Neural crest cell (in vitro differentiated cells): ENCODE measurements at places on chromosomes 2 and 18. TPM values are rescaled to one million over a fixed set of nuclear protein-coding genes. Genes with fewer than 3 reads are reported as not detected.

GRCh38 chr2:43430489-43430888, 165.3 kb downstream of the THADA start:
- H3K27me3 ChIP-seq: no peaks in the 10 kb centered on the region
- no peak overlapping the region for H3K27ac ChIP-seq
- no peak for DNase-seq

GRCh38 chr2:227884511-227884947, 13.1 kb downstream of the DAW1 start:
- H3K27ac ChIP-seq: no peak overlapping the region
- H3K27me3 ChIP-seq: no peaks in the 10 kb centered on the region
- H3K4me3 ChIP-seq: no peak overlapping the region
- peaks cover 5% of the 10 kb centered on the region for H3K4me1 ChIP-seq
- DNase-seq: peak; percentile 75
- no peaks in the 10 kb centered on the region for H3K36me3 ChIP-seq

GRCh38 chr2:64323197-64323596, 130.8 kb upstream of the LGALSL start:
- no peak for DNase-seq
- no peaks in the 10 kb centered on the region for H3K27me3 ChIP-seq
- H3K4me3 ChIP-seq: no peak overlapping the region
- peaks cover 9% of the 10 kb centered on the region for H3K4me1 ChIP-seq
- H3K27ac ChIP-seq: no peak overlapping the region

DNA sequence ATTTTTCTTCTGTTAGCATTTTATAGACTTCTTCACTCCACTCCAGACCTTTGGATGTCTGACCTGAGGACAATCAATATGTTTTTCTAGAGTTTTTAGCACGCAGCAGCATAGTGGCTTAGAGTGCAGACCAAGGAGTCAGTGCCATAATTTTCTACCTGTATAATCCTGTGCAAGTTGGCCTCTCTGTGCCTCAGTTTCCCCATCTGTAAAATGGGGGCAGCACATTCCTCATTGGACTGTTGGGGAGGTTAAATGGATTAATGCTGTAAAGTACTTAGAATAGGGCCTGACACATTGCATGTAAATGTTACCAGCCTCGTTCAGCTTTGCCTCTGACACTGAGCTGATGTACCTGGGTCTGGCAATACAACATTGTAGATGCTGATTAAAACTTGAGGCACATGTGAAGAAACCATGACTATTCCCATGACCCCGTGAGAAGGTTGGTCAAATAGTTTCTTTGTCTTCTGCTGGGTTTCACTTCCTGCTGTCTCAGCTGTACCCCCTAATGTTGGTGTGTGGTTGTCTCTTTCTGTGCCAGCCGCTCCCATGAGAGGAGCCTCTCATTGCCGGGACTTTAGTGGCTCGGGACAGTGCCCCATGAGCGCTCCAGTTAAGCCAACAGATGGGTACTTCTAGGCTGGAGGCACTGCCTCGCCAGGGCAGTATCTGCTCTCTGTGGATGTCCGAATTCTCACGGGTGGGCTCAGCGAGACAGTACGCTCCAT, 125.3 kb downstream of the SH3RF3 start:
- H3K36me3 ChIP-seq: no peaks in the 10 kb centered on the region
- H3K27ac ChIP-seq: no peak overlapping the region
- DNase-seq: no peak
- no peak overlapping the region for H3K4me3 ChIP-seq
- no peaks in the 10 kb centered on the region for H3K27me3 ChIP-seq
- no peaks in the 10 kb centered on the region for H3K4me1 ChIP-seq

- peaks cover 39% of the 10 kb centered on the region for H3K4me1 ChIP-seq
- H3K27me3 ChIP-seq: no peaks in the 10 kb centered on the region
- H3K36me3 ChIP-seq: peaks cover 2% of the 10 kb centered on the region
- no peak for DNase-seq
- no peak overlapping the region for H3K27ac ChIP-seq
- H3K4me3 ChIP-seq: no peak overlapping the region
Observed at GRCh38 chr2:179226203-179226960, 38.2 kb downstream of the SESTD1 start.

DNA sequence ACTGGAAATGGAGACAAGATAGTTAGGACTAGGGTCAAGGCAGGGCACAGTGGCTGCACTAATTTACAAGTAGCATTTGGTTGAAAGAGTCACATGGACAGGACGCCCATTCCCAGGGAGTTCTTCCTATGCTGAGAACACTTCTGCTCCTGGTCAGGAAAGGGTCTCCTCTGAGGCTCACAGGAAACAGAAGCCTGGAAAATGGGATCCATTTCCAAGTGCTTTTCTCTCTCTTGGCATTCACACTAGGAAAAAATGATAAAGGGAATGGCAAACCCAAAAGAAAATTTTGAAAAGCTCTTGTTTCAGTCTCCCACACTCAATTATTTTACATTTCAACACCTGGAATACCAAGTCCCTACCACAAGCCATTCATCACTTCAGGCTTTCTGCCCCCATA, 88.7 kb downstream of the COBLL1 start:
- no peaks in the 10 kb centered on the region for H3K27me3 ChIP-seq
- H3K4me1 ChIP-seq: no peaks in the 10 kb centered on the region
- no peak overlapping the region for H3K27ac ChIP-seq
- no peaks in the 10 kb centered on the region for H3K36me3 ChIP-seq
- DNase-seq: no peak

- no peak for DNase-seq
- peaks cover 9% of the 10 kb centered on the region for H3K36me3 ChIP-seq
- no peaks in the 10 kb centered on the region for H3K4me1 ChIP-seq
Observed at GRCh38 chr2:11203480-11203879, 48.2 kb downstream of the SLC66A3 start.

GRCh38 chr18:36786686-36787085, 42.1 kb downstream of the TPGS2 start:
- no peaks in the 10 kb centered on the region for H3K27me3 ChIP-seq
- no peaks in the 10 kb centered on the region for H3K4me1 ChIP-seq
- peaks cover 24% of the 10 kb centered on the region for H3K36me3 ChIP-seq
- no peak for DNase-seq
- no peak overlapping the region for H3K4me3 ChIP-seq

GRCh38 chr2:123958011-123958410, 67.1 kb upstream of the CNTNAP5 start:
- H3K4me3 ChIP-seq: no peak overlapping the region
- H3K4me1 ChIP-seq: no peaks in the 10 kb centered on the region
- no peaks in the 10 kb centered on the region for H3K36me3 ChIP-seq
- no peak overlapping the region for H3K27ac ChIP-seq
- no peaks in the 10 kb centered on the region for H3K27me3 ChIP-seq

DNA sequence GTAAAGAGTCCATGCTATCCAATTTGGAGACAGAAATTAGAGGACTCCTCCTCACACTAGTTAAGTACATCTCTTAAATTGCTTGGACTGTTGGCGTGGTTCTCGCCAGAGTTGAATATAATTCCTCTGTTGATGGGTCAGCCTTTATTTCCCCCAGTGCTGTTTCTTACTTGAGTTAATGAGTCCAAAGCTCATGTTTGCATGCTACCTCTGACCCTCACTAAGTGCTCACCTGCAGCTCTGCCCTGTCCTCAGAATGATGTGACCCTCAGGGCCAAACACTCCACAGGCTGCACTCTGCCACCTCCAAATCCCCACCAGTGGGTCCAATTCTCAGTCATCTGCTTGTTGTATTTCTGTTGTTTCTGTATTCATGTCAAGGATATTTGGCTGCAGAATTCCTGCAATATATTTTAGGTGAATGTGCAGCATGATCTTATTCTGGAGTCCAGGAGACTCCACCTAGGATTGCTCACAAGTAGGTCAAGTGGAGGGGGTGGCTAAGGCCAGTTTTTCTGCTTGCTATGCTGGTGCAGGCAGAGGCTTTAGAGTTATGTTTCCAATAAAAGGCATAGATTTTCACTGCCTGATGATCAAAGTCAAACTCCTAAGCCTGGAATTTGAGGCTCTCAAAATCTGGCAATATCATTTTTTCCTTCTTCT, 37.8 kb downstream of the RDH14 start:
- H3K4me3 ChIP-seq: no peak overlapping the region
- DNase-seq: no peak
- no peaks in the 10 kb centered on the region for H3K36me3 ChIP-seq
- H3K27ac ChIP-seq: no peak overlapping the region
- peaks cover 5% of the 10 kb centered on the region for H3K27me3 ChIP-seq

GRCh38 chr18:75391279-75392225, 36.0 kb downstream of the SMIM21 start:
- H3K36me3 ChIP-seq: no peaks in the 10 kb centered on the region
- no peak for DNase-seq
- peak overlapping the region; percentile 88 for H3K27ac ChIP-seq
- peak overlapping the region; percentile 42 for H3K4me3 ChIP-seq
- H3K27me3 ChIP-seq: peaks cover 3% of the 10 kb centered on the region
- peaks cover 27% of the 10 kb centered on the region for H3K4me1 ChIP-seq

GRCh38 chr2:120419955-120420354, 74.0 kb downstream of the INHBB start:
- no peak overlapping the region for H3K27ac ChIP-seq
- H3K4me3 ChIP-seq: no peak overlapping the region
- DNase-seq: no peak
- no peaks in the 10 kb centered on the region for H3K36me3 ChIP-seq
- H3K4me1 ChIP-seq: peaks cover 6% of the 10 kb centered on the region
- peaks cover 40% of the 10 kb centered on the region for H3K27me3 ChIP-seq

GRCh38 chr2:228688007-228688645, 506.6 kb upstream of the SPHKAP start:
- no peaks in the 10 kb centered on the region for H3K36me3 ChIP-seq
- no peaks in the 10 kb centered on the region for H3K27me3 ChIP-seq
- H3K4me1 ChIP-seq: peaks cover 9% of the 10 kb centered on the region
- no peak for DNase-seq
- no peak overlapping the region for H3K27ac ChIP-seq
- no peak overlapping the region for H3K4me3 ChIP-seq

GRCh38 chr18:7174344-7175095, 56.4 kb upstream of the LRRC30 start:
- no peak for DNase-seq
- H3K27ac ChIP-seq: no peak overlapping the region
- no peaks in the 10 kb centered on the region for H3K27me3 ChIP-seq
- H3K36me3 ChIP-seq: no peaks in the 10 kb centered on the region
- peaks cover 4% of the 10 kb centered on the region for H3K4me1 ChIP-seq

GRCh38 chr2:227876300-227876801, 4.9 kb downstream of the DAW1 start:
- H3K27ac ChIP-seq: no peak overlapping the region
- no peak overlapping the region for H3K4me3 ChIP-seq
- peaks cover 27% of the 10 kb centered on the region for H3K27me3 ChIP-seq
- H3K36me3 ChIP-seq: no peaks in the 10 kb centered on the region
- no peak for DNase-seq

DNA sequence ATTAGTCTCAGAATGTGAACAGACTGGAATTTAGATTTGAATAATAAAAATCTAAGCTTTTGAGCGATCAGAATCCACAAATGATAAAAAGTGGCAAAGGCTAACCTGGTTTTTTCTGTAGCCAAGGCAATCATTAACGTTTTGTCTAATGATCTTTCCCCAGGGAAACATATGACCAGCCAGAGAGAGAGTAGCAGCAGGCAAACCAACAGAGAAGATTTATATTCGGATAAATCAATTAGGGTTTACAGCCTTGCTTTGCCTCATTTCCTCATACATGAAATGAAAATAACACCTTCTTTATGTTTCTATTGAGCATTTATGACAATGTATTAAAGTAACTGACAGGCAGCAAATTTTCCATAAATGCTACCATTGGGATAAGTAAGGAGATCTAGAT, 14.5 kb downstream of the TIA1 start:
- H3K4me1 ChIP-seq: no peaks in the 10 kb centered on the region
- no peaks in the 10 kb centered on the region for H3K27me3 ChIP-seq
- H3K4me3 ChIP-seq: no peak overlapping the region

DNA sequence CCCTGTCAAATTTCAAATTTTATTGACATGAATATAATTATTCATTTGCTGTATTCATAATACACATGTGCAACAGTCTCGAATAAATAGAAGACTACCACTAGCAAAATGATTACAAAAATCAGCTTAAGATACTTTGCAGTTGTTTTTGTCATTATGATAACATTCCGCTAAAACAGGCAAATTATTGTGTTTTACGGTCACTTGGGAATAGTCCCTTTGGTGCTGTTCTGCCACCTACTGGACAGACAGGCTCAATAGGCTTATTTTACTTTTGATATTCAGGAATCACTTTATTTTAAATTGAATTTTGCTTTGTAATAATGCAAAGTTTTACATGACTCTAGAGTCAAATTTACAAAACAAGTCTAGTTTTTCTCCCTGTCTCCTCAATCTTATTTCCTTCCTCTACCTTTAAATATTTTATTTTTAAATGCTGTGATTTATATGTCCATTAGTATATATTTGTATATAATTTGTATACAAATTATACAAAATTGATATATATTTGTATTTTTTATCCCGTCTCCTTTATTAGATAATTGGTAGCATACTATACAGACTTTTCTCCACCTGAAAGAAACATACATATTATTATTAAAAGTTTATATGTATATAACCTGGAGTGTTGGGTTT, 456.3 kb downstream of the DLGAP1 start:
- peaks cover 5% of the 10 kb centered on the region for H3K4me1 ChIP-seq
- H3K36me3 ChIP-seq: peaks cover 7% of the 10 kb centered on the region
- peak; percentile 31 for DNase-seq
- H3K27me3 ChIP-seq: no peaks in the 10 kb centered on the region
- H3K4me3 ChIP-seq: no peak overlapping the region

The KCNS3 gene
- total RNA-seq: 1.4 and 2.7 TPM in 2 replicates

The CD8B gene
- not detected in 2 replicates for total RNA-seq

The DAPL1 gene
- total RNA-seq: not detected in 2 replicates

The GCG gene
- total RNA-seq: 0.27 TPM in 1 of 2 replicates, not detected in the other

The EGR4 gene
- not detected in 2 replicates for total RNA-seq

The STPG4 gene
- 0.26 and 0.34 TPM in 2 replicates for total RNA-seq

The EFHD1 gene
- total RNA-seq: 4.1 and 4.7 TPM in 2 replicates

The FOXI3 gene
- 0.12 TPM in 1 of 2 replicates, not detected in the other for total RNA-seq

The TTC32 gene
- total RNA-seq: 13.1 and 13.5 TPM in 2 replicates

The HAT1 gene
- 70.8 and 77.7 TPM in 2 replicates for total RNA-seq

The SULT1C4 gene
- 7.7 and 8.0 TPM in 2 replicates for total RNA-seq
